ENCODE measurements at places on chromosomes 7 and 10.
A peak's percentile ranks its signal among the peaks of the same experiment; 100 is the strongest.

DNA sequence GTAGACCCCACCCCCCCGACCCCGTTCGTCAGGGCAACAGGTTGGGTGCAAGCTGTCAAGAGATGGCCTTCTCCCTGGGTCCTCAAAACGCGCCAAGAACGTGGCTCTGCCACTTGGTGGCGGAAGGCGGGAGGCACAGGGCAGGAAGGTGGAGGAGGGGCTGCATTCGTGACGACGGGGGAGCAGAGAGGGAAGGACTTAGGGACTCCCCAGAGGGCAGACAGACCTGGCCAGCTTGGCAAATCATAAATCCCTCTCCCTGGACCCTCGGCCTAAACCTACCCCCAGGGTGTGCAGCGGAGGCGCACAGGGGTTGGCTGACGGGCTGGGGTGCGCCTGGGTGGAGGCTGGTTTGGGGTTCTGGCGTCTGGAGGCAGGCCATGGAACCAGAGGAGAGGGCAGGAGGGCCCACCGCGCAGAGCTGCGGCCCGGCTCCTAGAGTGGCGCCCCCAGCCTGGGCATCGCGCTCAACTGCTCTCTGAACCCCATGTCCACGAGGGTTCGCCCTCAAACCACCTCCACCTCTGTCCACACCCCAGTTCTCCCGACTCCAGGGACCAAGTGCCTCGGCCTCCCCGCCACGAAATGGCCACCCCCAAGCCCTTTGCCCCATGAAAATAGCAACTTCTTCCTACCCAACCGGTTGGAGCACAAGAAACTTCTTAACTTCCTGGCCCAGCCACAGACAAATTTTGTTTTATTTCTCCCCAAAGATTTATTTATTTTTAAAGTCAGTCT, 10.8 kb upstream of the GATA3 start:
- peak; percentile 36 for DNase-seq

DNA sequence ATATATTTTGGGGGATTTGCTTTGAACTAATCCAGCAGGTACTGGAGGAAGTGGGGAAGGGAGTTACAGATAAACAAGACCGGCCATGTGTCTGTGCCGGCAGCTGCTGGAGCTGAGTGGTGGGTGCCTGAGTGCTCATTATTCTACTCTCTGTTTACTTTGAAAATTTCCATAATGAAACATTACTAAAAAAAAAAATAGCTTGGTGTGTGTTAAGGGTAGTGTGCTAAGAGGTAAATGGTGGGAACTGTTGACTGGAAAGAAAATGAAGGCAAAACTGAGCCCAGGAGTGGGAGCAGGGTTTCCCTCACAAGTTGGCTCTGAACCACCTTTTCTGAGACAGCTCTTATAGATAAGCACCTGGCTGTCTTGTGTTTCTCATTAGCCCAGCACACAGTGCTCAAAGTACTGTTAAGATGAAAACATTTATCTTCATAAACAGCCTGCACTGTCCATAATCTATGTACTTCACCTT, 50.6 kb downstream of the PARD3 start:
- DNase-seq: no peak

DNA sequence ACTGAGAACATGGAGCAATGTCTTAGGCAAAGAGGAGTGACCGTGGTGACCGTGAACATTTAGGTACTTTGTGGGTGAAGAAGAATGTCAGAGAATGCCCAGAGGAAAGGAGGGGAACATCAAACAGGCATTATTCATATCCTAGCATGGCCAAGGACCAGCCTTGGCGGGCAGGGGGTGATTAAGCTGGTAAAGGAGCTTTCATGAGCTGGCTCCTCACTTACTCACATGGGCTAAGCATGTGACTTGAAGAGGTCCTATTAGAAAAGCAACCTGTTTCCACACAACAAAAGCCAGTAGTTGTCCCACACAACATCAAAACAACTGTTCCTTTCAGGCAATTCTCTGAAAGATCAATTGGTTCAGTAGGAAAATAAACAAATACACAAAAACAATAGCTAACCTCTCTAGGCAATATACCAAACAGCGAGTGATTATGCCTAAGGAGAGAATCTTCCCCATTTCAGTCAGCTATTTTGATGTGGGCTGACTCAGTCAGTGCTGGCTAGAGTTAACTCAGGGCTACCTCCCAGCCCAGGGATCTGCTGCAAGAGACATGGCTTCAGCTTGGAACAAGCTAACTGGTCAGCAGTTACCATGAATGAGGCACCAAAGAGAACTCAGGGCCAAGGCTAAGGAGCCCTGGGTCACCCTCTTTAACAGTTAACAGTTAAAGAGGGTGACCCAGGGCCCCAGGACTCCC, 283.5 kb downstream of the ARHGAP12 start:
- DNase-seq: no peak

GRCh38 chr7:19775578-19775977, 2.2 kb upstream of the TMEM196 start:
- no peak for DNase-seq

- DNase-seq: no peak
Observed at GRCh38 chr10:72162978-72163377, 52.8 kb upstream of the ANAPC16 start.

DNA sequence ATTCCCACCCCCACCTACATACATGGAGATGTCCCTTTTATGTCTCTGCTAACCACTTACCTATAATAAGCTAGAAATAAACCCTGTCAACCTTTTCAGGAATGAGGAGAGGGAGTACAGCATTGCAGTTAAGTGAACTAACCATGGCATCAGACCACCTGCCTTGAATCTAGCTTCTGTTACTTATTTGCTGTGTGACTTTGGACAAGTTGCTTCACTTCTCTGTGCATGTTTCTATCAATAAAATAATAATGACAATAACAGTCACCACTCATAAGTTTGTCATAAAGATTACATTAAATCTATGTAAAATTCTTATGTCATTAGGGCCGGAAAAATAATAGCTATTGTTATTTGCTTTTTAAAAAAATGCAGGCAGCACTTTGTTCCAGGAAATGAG, 881.1 kb upstream of the AUTS2 start:
- no peak for DNase-seq

DNA sequence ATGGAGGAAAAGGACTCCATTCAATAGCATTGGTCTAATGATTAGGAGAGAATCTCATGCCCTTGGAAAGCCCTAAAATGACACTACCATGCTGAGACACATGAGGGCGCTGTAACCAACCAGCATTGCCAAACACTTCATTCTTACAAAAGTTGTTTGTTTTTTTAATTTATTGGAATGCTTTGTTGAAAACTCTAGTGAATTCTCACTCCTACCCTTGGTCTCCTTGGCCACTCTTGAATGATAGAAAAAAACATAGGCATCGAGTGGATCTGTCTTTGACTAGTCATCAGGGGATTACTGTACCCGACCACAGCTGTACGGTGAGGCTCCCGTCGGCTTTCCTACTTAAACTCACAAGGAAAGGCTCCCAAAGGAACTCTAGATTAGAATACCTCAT, 29.3 kb upstream of the ADD3 start:
- DNase-seq: peak; percentile 35

- no peak for DNase-seq
Observed at GRCh38 chr7:105786520-105787470, 89.6 kb downstream of the ATXN7L1 start.

GRCh38 chr7:70573071-70573661, 558.8 kb upstream of the GALNT17 start:
- DNase-seq: no peak

- DNase-seq: no peak
Observed at GRCh38 chr10:5625992-5626777, 40.2 kb downstream of the ASB13 start.

DNA sequence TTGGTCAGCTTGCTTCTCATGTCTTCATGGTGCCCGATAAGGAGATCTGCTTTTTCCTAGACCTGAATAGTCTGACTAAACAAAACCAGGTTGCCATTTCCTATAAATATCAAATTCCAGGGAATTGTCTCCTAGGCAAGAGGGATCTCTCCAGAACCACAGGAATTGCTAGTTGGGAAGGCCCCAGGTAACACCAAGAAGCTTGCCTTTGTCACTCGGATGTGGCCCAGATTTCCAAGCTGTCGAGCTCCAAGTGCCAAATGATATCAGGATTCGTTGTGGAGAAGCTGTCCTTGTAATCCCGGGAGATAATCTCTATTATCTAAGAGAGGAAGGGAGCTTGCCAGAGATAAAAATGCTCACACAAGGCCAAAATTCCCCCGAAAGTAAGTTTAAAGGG, 1288.5 kb upstream of the AUTS2 start:
- no peak for DNase-seq

All from T-cell (primary cell).